OCI-LY7 (cell line): ENCODE measurements at places on chromosomes 6 and 20. TPM values are rescaled to one million over a fixed set of nuclear protein-coding genes. Genes with fewer than 3 reads are reported as not detected.

- DNase-seq, result peak; percentile 24
These were observed 101.0 kb downstream of the EYA2 start for GRCh38 chr20:46995561-46996142.

DNA sequence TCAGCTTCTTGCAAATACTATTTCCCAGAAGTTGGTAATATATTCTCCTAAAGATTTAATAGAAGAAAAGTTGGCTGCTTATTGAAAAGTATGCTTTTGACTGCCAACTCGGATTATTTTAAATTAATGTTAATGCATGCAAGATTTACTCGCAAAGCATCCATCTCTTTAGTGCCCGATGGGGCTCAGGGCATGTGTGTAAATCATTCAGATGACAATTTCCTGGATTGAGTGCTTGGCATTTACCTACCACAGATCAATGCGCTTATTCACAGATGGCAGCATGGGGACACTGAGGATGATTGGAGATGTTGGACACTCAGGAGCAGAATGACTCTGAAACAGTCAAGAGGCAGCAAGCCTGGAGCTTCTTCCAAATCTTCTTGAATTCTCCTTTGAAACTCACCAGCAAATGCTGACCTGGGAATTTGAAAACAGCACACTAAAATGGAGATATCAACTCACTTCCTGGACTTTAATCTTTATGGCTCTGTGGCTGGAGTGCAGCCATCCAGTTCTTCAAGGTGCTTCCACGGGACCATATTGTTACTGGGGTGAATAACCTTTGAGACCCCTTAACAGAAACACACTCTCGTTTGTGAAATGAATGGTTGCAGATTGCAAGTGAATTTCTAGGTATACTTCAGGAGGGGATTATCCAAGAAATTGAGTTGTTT, 34.1 kb upstream of the TIAM2 start:
- DNase-seq, result no peak

- no peak for DNase-seq
These were observed 53.5 kb downstream of the GOPC start for GRCh38 chr6:117548797-117549301.

DNA sequence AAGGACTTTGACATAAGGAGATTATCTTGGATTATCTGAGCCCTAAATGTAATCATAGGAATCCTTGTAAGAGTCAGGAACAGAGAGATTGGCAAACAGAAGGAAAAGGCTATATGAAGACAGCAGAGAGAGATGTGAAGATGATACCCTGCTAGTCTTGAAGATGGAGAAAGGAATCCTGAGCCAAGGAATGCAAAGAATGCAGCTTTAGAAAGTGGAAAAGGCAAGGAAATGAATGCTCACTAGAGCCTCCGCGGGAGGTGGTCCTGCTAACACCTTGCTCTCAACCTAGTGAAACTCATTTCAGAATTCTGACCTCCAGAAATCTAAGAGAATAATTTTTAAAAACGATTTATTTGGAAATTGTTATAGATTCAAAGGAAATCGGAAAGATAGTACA, 117.1 kb downstream of the TBXT start:
- DNase-seq, result no peak

GRCh38 chr6:170295510-170296422, 4.9 kb upstream of the DLL1 start:
- peak; percentile 20 for DNase-seq

- DNase-seq, result no peak
These were observed 49.1 kb downstream of the CNKSR3 start for GRCh38 chr6:154461348-154461747.

DNA sequence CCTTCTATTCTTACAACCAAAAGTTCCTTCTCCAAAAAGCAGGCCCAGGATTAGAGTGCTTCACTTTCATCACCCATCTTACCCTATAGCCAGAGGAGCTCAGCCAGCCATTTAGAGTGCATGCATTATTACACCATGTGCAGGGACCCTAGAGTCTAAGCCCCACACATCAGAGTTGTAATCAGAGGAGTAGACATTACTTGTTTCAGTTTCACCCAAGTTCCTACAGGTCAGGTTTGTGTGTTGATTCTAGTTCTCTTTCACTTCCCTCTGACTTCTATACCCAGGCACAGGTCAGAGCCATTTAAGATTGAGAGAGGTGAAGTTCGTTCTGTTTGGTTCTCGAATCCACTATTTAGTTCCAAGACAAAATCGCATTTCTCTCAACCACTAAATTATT, 16.3 kb upstream of the ARFGEF3 start:
- peak; percentile 6 for DNase-seq

- no peak for DNase-seq
These were observed 15.6 kb downstream of the HAO1 start for GRCh38 chr20:7924692-7925091.

GRCh38 chr6:147578159-147578558, 69.7 kb downstream of the SAMD5 start:
- DNase-seq, result no peak

DNA sequence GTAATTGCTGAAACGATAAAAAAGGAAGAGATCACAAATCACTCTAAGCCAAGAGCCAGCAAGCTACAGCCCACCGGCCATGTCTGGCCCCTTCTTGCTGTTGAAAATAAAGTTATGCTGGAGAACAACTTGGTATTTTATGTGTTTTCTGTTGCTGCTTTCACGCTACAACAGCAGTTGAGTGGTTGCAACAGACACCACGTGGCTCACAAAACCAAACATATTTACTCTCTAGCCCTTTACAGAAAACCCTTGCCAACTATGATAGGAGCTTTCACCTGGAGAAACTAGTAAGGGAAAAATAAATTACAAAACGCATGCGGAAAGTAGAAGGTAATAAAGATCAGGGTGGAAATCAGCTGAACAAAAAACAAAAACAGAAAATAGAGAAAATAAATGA, 41.1 kb upstream of the SLCO4A1 start:
- DNase-seq, result no peak

DNA sequence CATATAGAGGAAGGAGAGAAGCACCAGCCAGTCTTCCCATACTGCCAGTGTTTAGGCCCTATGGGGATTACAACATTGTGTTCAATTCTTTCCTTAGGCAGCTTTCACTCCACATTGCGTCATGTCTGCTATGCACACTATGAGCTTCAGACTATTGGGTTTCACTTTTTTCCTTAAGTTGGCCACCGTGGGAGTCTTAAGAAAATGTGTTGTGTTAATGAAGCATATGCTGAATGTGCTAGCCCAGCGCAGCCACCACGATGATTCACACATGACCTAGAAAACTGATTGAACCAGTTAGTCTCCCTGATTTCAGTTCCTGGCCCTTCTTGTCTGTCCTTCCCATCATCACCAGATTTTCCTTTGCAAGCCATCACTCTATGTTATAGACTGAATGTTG, 21.5 kb downstream of the TUBB2B start:
- DNase-seq, result no peak

Gene OPRM1
- not detected in 2 replicates for total RNA-seq

Gene RAB44
- not detected in 2 replicates for total RNA-seq

Gene RSPO3
- total RNA-seq, result not detected in 2 replicates
